Kidney glomerular epithelial cell (primary cell): ENCODE measurements at places on chromosomes 2 and 18.

DNA sequence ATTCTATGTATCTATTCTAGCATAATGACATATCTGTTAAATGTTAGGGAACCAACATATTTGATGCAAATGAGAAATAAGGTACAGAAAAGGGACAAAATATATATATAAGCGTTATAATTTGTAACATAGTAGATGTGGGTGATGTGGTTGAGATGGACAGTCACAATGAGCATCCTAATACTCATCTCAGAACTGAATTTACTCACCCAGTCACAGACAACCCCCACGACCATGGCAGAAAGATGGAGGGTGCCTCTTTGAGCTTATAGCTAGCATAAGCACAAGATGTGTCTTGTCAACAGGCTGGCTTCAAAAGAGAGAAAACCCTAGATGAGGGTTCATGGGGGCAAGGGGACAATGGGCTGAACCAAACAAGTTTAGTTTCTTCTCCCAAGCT is 9.1 kb upstream of the DSG3 start:
- no peak for DNase-seq

GRCh38 chr2:228131833-228132232 is 49.7 kb downstream of the SPHKAP start:
- DNase-seq: no peak

DNA sequence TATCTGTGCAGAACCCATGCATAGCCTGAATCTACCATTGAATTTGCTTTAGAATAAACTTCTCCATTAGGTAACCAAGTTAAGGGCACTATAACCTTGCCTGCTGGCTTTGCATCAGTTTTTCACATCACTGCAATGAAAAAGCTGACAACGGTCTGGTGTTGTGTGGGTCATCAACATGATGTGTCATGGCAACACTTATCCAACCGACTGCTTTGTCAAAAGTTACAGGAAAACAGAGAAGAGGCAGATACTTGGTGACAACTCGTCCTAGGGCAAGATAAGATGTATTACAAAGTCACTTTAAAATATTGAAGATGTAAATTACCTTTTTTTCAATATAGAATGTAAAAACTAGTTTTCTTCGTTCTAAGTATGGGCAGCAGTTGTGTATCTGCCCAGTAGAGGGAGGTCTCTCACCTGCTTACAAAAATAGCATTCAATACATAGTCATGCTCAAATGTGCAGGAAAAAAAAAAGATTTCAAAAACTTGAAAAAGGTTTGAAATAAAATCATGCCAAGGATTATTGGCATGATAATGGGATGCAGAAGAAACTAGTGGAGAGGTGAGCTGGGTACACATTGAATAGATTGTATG is 96.3 kb downstream of the EVA1A start:
- DNase-seq: peak; percentile 59

GRCh38 chr2:45776160-45776955 is 124.9 kb downstream of the PRKCE start:
- DNase-seq: no peak

DNA sequence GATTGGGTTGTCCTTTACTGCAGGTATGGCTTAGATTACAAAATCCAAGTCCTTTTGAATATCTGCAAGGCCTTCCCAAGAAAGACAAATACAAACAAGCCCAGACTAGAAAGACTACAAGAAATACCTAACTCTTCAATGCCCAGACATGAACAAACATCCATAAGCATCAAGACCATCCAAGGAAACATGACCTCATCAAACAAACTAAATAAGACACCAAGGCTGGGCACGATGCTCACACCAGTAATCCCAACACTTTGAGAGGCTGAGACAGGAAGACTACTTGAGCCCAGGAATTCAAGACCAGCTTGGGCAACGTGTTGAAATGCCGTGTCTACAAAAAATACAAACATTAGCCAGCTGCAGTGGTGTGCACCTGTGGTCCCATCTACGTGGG is 31.7 kb downstream of the MAP4K3 start:
- DNase-seq: no peak

GRCh38 chr2:240784629-240785423 is 35.2 kb downstream of the KIF1A start:
- no peak for DNase-seq

GRCh38 chr2:85888684-85889626 is at the start of gene ST3GAL5:
Gene ST3GAL5, minus strand, starts transcription at chr2:85888990. Its CDS starts 85 bp downstream, at chr2:85888905.
- peak; percentile 65 for DNase-seq

- peak; percentile 95 for DNase-seq
Measured at GRCh38 chr18:23779696-23780303, 90.5 kb downstream of the LAMA3 start.

- DNase-seq: no peak
Measured at GRCh38 chr2:54054271-54054670, 61.1 kb upstream of the ACYP2 start.

DNA sequence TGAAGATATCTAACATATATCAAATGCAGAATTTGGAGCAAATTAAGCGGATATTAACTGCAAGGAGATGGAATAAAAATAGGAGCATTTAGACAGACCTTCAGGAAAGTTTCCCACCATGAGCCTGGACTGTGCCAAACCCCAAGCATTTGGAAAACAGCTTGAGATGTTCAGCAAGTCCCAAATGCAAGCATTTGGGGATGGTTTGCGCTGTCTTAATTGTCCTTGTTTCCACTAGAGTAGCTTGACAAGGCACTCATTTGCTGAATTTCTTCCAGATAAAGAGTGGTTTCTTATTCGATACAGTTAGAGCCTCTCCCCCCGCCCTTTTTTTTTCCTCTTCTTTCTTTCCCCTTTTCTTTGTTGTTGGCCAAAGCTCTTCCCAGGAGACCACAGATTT is 77.1 kb upstream of the CDC42EP3 start:
- DNase-seq: no peak

DNA sequence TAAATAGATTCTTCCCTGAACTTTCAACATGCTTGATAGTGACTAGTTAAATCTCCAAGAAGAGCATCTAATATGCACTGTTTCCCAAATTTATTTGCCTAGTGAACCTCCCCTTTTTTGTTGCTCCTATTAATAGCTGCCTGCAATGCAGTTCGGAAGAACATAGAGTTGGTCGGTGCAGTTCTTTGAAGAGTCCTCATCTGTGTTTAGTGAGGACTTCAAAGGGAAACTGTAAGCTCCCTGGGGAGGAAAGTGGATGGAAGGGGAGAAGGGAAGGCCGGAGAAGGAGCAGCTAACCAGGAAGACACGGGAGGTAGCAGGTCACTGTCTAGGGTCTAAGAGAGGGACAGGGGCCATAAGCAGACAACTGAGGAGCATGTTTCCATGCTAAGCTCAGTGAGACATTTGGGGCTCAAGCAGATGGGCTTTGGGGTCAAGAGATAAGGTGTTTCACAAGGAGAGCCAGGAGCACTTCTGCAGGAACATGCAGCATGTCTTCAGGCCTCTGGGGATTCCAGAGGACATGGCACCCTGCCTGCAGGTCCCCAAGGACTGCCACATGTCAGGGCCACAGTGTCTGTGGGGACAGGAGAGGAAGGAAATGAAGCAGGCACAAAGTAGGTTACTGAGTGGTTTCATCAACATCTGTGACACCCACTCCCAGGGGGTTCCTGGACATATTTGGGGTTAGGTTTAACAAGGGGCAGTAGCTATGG is 48.7 kb upstream of the ANXA4 start:
- no peak for DNase-seq

DNA sequence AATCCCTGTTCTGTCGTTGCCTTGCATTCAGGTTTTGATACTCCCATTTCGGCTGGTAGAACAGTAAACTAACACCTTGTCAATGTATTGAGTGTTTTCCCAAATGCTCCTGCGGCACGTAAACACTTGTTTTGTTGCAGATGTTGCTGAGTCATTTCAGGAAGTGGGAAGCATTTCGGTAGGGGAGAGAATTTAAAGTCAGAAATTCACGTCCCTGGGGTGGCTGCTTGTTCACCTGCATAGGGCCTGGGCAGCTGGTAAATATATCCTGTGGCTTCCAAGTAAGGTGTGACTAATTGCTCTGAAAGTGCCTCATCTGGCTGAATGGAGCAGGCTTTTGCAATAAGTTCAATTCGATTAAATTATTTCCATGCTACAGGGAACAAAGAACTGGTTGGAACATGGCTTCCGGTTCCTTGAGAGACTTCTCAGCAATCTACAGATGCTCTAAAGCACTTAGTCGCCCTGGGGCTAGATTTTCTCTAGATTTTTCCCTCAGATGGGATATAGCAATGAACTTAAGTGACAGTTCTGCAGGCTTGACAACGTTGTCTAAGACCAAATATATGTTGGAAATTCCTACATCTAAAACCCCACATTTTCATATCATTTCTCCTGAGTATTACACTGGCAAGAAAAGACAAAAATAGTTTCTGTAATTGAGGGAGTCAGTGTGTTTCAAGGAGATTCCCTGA is 5.2 kb downstream of the GALR1 start:
- DNase-seq: no peak
